Stimulated activated CD4-positive, alpha-beta T cell treated with anti-CD3 and anti-CD28 coated beads, Interleukin-1b, Interleukin-23, amount 100 ng/mL, for 24 hours (primary cell): ENCODE measurements at places on chromosomes 11 and 22.

GRCh38 chr11:764322-765024 lies 12.8 kb downstream of the GATD1 start:
- no peak for DNase-seq

GRCh38 chr22:27782088-27782487 lies 19.5 kb downstream of the MN1 start:
- no peak for DNase-seq

DNA sequence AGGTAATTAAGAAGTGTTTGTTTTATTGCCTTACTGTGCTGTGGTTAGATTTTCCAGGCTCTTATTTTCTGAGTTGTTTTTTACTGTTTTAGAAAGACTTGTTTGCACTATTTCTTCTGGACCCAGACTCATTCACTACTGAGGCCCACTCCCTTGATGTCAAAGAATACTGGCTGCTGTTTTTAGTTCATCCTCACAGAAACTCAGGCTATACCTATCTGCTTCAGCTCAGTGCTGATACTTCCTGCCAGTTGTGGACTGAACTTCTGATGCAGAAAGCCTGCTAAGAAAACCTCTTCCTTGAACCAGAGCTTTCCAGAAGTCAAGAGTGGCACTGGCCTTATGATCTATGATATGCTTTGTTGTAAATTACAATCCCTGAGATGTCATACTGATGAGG lies 15.9 kb upstream of the PIK3IP1 start:
- no peak for DNase-seq

DNA sequence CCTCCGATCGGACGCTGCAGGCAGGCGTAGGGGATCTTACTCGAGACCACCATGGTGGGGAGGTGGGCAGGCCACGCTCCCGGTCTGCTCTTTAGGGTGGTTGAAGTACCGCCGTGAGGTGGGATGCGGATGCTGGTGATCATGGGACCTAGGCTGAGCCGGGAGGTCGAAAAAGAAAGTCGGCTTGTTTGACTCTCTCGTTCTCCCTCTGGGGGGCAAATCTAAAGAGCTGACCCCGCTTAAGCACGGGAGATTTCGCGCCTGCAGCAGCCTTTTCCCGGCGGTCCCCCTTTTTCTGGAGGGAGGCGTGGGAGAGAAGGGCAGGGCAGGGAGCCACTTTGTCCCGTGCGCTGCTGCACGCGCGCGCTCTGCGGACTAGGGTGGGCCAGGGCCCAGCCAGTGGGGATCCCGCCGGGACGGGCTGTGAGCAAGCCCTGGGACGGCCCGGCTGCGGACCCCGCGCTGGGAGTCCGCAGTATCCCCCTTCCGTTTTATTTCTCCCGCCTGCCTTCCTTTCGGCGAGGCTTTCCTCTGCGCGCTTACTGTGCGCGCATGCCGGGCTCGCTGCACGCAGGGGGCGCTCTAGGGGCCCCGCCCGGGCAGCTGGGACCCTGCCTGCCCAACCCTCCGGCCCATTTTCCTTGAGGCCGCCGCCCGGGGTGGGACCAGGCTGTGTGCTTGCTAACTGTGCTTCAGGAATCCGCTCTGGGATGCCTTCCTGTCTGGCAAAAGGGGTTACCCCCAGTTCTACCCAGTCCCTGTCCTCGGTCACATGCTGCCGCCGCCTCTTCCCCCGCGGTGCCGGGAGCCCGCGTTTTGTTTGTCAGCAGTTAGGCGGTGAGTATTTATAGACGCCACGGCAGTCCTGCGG lies 81.0 kb downstream of the PRR5L start:
- peak; percentile 17 for DNase-seq

GRCh38 chr11:58938398-58938797 lies 890 bp upstream of the GLYATL1 start:
- no peak for DNase-seq

DNA sequence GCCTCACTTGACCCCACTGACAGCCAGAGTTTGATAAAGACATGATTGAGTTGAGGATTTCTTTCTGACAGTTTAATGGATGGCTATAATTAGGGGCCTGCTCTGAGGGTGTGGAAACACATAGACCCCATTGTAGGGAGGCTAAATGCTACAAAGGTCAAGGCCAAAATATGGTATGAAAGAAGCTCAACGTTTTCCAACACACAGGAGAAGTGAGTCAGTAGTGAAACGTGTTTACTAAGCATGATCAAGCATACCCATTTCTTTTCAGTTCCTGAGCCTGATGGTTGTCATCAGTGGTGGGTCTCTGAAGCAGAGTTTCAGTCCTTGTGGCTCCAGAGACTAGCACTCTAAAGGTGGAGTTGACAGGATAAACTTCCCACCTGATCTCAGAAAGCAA lies 69.7 kb downstream of the SNX19 start:
- no peak for DNase-seq

- DNase-seq, result no peak
Measured at GRCh38 chr11:41308286-41308685, 151.2 kb downstream of the LRRC4C start.

GRCh38 chr11:19025481-19026406 lies 34.8 kb downstream of the MRGPRX2 start:
- no peak for DNase-seq

- DNase-seq, result no peak
Measured at GRCh38 chr22:33811686-33812085, 108.6 kb downstream of the LARGE1 start.

- DNase-seq, result no peak
Measured at GRCh38 chr22:47257566-47257965, 495.1 kb downstream of the TBC1D22A start.
